ENCODE measurements at places on chromosomes 2 and 18.

DNA sequence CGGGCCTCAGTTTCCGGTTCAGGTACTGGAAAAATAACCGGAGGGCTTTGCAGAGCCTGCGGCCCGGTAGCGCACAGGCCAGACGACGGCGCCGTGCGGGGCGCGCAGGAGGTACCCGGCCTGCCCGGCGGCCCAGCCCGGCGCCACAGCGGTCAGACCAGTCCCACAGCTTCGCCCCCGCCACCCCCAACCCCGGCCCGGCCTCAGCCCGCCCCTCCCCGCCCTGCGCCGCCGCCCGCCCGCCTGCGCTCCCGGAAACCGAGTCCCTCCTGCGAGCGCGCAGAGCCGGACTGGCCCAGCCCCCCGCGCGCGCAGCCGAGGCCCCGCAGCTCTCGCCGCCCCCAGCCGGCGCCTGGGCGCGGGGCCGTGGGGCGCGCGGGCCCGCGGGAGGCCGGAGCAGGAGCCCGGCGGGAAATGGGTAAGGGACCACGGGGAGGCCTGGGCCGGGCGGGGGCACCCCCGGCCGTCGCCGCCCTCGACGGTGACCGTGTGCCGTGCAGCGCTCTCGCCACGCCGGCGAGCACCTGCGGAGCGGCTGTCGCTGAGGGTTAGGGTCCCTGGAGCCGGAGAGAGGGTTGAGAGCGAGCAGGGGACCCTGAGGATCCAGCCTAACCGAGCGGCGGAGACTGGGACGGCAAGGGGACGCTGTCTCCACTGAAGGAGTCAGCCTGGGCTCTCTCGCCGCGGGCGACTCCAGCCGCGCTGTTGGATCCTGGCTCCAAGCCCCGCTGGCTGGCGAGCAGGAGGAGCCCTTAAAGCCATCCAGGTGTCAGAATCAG lies 16.5 kb upstream of the PSD4 start:
- no peak for DNase-seq

DNA sequence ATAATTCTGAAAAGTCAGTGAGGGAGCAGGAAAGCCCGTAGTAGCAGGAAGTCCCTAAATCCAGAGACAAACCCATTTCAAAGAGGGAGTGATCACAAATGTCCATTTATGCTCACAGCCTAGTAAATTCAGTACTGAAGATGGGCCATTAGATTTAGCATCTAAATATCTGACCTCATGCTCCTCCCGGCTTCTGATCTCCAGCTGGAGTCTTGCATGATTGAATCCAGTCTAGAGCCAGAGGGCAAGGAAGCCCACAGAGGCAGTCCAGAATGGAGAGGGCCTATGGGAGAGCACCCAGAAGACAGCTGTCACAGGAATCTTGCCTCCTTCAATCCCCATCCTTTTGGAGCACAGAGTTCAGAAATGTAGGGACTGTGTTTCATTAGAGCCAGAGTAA lies 16.0 kb upstream of the ST8SIA3 start:
- DNase-seq = no peak

- no peak for DNase-seq
Observed at GRCh38 chr2:81703831-81704230, 1399.3 kb upstream of the LRRTM1 start.

GRCh38 chr2:202870431-202871299 lies 901 bp downstream of the ICA1L start:
- peak; percentile 17 for DNase-seq

GRCh38 chr18:28095631-28096030 lies 81.3 kb downstream of the CDH2 start:
- DNase-seq = no peak

DNA sequence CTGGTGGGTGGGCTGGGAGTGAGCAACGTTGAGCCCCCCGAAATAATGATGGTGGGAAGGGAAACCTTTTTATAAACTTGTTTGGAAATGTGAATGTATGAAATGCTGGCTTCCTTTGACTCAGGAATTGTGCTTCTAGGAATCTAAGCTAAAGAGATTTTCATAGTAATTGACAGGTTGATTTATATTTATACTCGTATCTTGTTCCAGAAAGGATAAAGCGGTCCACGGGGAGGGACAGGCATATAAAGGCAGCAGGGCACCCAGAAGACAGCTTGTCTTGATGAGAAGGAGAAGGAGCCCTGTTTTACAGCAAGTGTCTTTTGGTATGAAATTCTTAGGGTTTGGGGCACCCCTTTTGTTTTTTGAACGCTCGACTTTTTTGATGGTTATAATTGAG lies 157.8 kb downstream of the AGAP1 start:
- DNase-seq = no peak

- DNase-seq = no peak
Observed at GRCh38 chr2:64203131-64203857, 59.1 kb upstream of the PELI1 start.

- no peak for DNase-seq
Observed at GRCh38 chr2:222623756-222624309, 32.1 kb downstream of the FARSB start.

DNA sequence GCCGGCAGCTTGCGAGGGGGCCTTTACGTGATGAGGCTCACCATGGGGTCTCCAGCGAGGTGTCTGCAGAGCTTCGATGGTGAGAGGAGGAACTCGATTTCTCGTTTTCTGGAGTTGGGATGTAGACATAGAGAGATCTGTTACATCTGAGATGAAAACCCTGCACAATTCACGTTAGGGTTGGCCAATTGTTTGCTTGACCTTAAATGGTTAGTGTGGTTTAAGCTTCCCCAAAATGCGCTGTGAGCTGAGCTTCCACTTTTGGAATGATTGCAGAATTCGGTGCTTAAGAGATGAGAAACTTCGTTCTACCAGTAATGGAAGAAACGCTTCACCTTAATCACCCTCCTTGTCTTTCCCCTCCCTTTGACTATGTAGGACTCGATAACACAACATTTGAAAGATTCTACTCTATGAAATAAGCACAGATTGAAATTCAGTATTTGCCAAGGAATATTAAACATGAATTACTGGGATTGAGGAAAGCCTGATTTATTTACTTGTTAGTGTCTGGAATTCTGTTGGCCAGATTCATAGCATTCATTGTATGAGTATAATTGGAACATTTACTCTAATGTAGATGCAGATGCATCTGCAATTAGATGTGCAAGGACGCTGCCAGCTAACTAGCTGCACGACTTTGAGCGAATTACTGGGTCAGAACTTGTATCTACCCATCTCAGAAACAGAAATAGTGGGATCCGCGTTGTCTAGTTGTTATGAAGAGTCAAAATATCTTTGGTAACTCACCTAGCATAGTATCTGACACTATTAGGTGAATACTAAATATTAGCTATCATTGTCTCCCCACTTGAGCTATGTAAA lies 1.6 kb upstream of the KLF7 start:
- DNase-seq = no peak

- no peak for DNase-seq
Observed at GRCh38 chr2:240741091-240741490, 49.4 kb downstream of the AQP12A start.

- DNase-seq = no peak
Observed at GRCh38 chr2:236848501-236848900, 237.2 kb upstream of the COPS8 start.

Data from fibroblast of skin of left quadriceps (primary cell).